ENCODE measurements at places on chromosomes 12 and 14.

DNA sequence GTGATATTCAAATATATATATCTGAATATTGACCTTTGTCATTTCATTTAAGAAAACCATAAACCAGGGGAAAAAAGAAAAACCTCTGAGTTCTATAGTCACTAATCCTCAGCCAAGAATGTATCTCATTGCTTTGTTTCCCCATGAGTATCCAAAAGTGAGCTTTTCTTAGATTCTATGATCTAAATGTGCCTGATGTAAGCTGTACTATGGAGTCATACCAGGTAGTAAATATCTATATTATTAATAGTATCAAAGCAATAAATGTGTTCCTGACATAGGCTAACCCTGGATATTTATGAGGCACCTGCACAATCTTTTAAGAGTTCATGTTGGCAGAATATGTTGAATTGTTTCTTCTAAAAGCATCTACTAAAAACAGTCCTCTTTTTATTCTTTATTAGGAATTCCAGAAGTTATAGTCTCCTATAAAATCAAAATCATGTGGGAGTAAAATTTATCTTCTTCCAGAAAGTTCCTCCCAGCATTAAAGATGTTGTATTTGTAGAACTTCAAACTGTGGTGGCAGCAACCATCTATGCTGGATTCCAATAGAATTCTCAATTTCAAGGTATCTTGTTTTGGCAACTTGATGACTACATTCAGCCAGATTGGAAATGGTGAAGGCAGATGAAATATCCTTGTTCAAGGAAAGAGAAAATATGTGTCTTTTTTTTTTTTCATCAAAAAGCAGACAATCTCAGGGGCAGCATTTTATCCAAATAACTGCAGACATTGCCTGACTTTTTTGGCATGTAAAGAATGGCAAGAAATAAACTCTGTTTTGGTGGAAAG lies 139.7 kb upstream of the RASSF8 start:
- no peak for DNase-seq

- no peak for DNase-seq
These were observed 35.7 kb downstream of the IQSEC3 start for GRCh38 chr12:101969-102878.

- no peak for DNase-seq
These were observed 13.4 kb downstream of the MARK3 start for GRCh38 chr14:103398427-103399195.

- no peak for DNase-seq
These were observed 17.3 kb downstream of the HIP1R start for GRCh38 chr12:122852336-122853275.

GRCh38 chr12:6635375-6635855 lies 344 bp downstream of the LPAR5 start:
- no peak for DNase-seq

DNA sequence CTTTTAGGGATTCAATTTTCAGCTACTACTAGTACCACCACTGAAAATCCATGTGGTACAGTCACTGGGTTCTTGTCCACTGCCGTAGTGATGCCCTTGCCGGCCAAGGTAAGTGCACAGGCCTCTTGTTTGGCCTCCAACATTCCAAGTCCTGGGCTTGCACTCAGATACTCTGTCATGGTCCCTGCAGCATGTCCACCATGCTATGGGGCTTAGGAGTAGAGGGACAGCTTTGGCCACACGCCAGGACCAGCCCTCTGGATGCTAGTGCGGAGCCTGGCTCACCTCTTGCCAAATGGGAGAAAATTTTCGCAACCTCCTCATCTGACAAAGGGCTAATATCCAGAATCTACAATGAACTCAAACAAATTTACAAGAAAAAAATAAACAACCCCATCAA lies 38.6 kb upstream of the APPL2 start:
- no peak for DNase-seq

DNA sequence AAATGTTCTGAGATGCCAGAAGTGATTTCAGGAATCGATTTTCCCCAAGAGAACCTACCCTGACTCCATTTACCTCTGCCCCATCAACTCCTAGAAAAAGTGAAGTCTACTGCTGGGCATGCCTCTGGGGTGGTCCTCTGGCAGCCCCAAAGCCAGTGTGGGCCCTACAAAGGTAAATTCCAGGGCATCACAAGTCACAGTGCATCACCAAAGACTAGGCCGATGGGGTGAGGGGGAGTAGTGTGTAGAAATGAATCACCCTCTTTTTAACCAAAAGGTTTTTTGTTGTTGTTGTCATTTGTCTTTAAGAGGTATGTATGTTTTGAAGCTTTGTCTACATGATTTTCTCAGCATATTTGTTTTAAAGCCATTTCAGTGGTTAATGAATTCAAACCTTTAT lies 46.4 kb upstream of the RTRAF start:
- DNase-seq = no peak

Data from femur (tissue), 1 donor.